ENCODE measurements at places on chromosomes 3 and 15.

DNA sequence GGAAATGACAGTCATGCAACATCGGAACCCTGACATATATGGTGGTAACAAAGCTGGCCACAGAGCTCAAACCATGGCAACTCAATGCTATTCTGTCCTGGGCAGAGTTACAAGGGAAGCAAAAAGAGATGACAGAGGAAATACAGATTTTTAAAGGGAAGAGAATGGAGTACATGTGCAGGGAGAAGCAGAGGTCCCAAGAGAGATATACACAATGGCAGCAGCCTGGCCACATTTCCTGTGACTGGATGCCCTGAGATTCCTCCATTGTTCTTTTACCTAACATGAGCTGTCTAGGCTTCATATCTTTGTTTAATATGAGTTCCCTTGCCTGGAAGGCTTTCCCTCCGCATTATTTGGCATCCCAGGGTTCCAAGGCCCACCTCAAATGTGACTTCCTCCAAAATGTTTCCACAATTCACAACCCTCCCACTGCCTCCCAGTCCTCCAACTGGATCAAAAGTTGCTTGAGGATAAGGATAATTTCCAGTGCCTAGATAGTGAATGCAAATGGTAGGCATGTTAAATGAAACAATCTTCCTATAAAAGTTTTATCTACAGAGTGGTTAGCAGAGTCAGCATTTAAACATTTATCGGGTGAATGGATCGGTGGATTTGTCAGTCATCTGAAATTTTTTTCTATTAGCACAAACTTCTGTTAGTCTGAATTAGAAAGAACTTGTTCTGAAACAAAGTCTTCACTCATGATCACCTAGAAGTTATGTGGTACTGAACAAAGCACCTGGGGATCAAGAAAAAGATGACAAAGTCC lies 86.2 kb downstream of the DHX30 start:
- DNase-seq = no peak

DNA sequence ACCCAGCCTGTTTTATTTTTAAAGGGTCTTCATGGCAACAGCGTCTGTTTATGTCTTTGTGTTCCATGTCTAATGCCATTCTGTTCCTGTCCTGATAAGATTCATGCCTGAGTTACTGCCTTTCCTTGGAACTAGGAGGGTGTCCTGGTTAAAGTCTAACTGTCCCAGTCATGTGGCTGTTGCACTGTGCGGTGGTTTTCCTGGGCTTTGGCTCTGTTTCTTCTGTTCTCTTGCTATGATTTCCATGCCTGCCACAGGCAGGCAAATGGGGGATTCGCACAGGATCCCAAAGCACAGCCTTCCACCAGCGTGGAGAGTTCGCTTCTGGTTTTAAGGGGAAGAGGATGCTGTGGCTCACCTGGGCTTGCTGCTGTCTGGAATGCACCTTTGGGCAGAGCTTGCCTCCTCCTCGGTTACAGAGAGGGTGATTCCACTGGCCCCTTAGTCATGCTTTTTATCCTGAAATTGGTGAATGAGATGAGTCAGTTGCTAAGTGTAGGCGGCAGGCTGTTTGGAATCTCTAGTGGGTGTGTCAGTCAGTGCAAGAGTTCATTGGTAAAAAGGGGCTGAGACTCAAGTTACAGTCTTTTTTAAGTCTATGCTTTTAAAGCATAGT lies 86.8 kb downstream of the CCK start:
- no peak for DNase-seq

DNA sequence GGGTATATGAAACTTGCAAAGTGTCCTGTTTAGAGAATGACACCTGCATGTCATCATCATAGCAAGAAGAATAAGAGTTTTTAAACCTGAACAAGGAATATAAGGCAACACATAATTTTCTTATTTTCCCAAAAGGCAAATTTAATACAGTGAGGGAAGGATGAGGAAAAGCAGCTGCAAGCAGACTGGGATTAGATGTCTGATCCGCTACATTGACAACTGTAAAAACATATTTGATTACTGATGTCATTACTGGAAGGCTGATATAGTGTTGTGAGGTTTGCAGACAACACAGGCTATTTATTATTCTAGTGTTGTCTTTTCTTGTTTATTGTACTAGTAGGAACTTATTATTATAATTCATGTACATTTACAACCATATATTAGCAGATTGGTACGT lies 528.7 kb downstream of the ZIC1 start:
- no peak for DNase-seq

- DNase-seq = no peak
Observed at GRCh38 chr15:94477913-94478553, 246.7 kb downstream of the MCTP2 start.

- peak; percentile 35 for DNase-seq
Observed at GRCh38 chr15:92018535-92019239, 165.2 kb downstream of the SLCO3A1 start.

GRCh38 chr15:60801395-60801794 lies 322.5 kb upstream of the ICE2 start:
- DNase-seq = no peak

DNA sequence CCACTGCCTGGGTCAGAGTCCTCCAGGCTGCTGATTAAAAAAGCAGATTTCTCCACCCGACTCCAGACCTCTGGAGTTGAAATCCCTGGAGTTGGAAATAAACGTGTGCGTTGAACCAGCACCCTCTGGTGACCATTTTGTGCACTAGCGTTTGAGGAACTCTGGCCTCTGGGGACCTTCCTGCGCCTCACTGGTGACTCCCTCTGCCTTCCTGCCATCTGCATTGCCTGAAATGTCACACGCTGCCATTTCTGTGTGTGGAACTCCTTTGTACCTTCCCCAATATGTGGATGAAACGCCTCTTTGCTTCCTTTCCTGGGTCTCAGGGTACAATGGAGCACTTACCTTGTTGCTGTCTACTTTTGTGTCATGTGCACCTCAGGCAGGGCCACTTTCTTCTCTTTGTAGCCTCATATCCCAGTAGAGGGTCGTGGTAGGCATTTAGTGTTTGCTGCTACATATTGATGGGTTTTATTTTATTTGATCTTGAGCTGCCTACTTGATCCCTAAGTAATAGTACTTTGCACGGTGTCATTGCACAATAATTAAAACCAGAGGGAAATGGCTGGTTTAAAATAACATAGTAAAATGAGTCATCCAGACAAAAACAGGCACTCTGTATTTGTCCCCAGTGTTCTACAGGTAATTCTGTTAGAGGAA lies 56.8 kb downstream of the GPR171 start:
- DNase-seq = peak; percentile 63

DNA sequence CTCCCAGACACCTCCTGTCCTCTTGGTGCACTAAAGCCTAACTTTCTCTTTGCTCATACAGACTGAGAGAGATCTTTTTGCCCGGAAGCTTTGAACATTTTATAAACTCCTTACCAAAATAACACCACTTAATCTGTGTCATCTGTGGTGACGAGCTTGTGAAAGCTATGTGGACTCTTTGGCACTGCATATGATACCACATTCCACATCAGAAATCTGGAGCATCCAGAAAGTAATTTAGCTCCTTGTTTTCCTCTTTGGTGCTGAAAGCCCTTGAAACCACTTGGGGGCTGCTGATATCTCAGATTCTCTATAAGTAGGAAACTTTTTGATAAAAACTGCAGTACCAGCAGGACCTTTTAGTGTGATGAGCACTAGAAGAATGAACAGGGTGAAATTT lies 128.3 kb downstream of the ALCAM start:
- DNase-seq = no peak

DNA sequence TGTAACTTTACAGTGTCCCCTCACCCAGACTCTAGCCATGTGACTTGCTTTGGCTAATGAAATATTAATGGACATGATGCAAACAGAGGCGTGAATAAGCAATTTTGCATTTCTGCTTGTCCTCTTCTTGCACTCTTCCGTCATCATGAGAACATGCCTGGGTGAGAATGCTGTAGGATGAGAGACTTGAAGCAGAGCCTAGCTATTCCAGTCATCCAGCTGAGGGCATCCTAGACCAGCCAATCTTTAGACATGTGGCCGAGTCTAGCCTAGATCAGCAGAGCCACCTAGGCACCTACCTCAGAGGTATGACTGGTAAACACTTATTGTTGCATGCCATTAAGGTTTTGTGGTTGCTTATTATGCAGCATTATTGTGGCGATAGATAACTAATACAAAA lies 450.5 kb upstream of the AZI2 start:
- DNase-seq = no peak

GRCh38 chr3:149409351-149409750 lies 31.9 kb upstream of the TM4SF1 start:
- no peak for DNase-seq

- no peak for DNase-seq
Observed at GRCh38 chr3:155230382-155230781, 63.1 kb downstream of the STRIT1 start.

- DNase-seq = peak; percentile 69
Observed at GRCh38 chr15:66706225-66706732, 4.2 kb downstream of the SMAD6 start.

DNA sequence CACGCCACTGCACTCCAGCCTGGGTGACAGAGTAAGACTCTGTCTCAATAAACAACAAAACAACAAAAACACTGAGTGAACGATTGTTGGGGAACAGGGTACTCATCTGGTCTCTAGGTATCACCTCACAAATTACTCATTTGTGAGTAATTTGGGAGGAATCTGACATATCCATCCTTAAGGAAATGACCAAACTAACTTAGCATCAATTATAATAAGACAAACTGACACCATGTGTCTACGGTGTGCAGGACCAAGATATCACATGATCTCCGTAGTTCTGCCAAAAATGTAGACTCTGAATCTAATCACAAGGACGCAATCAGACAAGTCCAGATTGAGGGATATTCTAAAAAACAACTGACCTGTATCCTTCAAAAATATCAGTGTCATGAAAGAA lies 12.0 kb upstream of the DAPK2 start:
- no peak for DNase-seq

DNA sequence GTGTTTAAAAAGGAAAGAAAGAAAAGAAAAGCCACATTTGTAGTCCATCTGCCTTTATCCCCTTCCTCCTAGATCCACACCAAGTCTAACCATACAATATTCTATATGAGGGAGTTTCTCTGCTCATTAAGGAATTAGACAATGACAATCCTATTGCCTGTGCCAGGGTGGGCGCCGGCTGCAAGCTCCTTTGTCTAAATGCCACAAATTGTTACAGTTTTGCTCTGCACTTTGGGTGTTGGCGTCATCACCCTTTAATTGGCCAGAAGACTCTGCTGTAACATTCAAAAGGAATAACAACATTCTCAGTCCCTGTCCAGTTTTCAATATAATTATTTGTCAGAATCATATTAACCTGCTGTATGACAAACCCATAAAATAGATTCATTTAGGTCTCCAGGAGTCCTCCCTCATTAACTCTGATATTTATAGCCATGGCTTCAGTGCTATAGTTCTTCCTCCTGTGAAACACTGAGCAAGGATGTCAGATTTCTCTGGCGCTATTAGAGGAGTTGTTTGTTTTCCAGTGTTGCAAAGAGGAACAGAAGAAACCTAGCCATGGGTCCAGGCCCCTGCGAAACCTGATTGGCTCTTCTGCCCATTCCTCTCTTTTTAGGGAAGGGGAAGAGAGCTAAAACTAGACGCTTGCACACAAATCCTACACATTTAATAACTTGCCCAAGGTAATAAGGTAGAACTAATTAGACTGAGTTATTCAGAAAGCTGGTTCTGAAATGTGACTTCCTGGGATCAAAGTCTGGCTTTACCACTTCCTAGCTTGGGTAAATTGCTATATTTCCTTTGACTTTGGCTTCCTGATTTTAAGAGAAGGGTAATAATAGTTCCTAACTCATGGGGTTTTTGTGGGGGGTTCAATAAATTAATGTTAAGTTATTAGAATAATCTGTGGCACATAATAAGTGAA lies 112.4 kb downstream of the CD47 start:
- DNase-seq = no peak

DNA sequence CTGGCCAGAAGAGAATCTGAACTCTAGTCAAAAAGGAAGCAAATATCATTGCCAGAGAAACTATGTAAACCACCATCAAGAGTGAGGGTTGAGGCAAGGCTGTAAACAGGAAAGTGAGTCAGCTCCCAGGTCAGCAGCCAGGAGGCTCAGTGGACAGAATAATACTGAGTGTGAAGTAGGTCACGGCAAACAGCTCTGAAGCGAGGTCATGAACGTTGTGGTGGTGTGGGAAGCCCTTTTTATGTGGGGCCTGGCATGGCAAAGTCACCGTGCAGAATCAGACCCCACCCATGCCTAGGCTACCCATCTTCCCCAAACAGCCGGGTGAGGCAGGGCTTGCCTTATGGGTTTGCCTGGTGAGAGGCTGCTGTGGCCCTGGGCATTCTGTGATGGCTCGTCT lies 43.9 kb downstream of the THBS1 start:
- DNase-seq = peak; percentile 53

- no peak for DNase-seq
Observed at GRCh38 chr3:111541911-111542483, at the start of gene CD96. CD96 (plus strand) TSS chr3:111542197; CDS start chr3:111542249, 52 bp downstream.

GRCh38 chr3:140899363-140899762 lies 42.3 kb upstream of the SLC25A36 start:
- DNase-seq = no peak

GRCh38 chr3:125250973-125251372 lies 38.4 kb upstream of the SLC12A8 start:
- no peak for DNase-seq

Data from left ventricle myocardium superior (tissue), 1 donor.